AG10803 (cell line): ENCODE measurements at places on chromosomes 7 and 10.

GRCh38 chr7:34322841-34323240, 335.2 kb upstream of the NPSR1 start:
- DNase-seq = no peak

DNA sequence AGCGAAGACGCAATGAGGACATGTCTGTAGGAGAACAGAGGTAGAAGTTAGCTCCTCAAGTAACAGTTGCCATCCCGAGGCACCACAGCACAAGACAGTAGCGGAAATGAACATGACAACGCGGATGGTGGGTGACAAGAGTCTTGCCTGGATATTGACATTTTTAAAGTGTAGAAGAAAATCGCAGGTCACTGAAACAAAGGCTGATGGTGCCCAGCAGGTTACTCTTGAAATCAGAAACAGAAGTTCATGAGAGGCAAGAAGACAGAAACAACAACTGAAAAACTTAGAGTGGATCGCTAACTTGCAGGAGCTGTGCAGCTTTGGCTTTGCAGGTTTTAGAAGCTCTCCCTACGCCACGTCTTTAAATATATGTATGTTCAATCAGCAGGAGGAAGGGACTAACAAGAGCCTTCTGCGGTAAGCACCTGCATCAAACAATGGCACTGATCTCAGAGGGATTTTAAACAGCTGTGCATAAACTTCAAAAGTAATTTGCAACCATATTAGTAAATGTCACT, 1.8 kb downstream of the PRKCQ start:
- no peak for DNase-seq

DNA sequence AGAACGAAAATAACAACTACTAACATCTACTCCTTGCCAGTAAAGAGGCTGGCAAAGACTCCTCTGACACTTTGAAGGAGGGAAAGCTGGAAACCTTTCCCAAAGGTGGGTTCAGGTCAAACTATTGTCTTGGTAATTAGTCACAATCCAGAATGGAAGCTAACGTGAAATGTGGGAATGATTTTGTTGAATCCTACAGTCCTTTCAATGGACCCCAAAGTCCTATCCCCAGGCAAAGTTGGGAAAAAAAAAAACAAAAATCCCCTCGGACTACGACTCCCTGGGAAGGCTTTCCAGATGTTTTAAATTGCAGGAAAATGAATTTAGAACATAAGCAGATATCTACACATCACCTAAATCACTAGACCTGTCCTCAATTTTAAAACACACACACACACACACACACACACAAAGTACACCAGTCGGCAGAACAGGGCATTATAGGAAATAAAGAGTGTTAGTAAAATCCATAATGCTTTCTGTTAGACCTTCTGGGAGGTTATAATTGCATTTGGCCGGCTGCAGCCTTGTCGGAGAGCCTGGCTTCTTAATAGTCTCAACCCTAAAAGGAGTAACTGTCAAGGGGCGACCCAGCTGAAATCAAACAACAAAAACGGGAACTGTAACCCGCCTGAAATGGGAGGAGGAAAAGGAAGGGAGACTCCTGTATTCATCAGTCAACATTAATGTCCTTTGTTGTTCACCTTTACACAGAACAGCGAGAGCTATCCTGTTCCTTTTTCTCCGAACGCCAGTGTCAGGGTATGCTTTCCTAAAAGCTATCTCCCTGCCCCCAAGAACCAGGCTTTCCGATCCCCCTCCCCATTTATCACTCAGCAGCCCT, 1.5 kb downstream of the DOCK4 start:
- DNase-seq = peak; percentile 1

DNA sequence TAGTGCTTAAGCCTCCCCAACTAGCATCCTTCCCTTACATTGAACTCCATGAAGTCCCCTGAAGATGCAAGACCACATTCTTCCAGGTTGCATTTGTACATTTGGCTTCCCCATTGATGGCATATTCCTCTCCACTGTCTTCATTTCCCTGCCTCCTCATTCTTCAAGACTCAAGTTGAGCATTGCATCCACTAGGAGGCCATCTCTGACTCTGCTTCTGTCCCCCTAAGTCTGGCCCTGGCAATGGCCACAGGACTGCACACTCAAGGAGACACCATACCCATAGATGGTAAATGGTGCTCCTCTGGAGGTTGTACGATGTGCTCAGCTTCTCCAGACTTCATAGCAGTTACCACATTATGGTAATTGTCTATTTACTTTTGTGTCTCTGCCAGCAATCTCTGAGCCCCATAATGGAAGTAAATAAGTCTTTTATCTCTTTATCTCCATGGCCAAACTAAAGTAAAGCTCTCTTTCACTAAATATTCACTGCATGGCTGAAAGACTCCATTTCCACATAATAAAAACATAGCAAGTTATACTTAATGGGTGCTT, 112.6 kb downstream of the PTPRZ1 start:
- DNase-seq = no peak

GRCh38 chr10:85613391-85613790, 753.2 kb downstream of the GRID1 start:
- DNase-seq = no peak

DNA sequence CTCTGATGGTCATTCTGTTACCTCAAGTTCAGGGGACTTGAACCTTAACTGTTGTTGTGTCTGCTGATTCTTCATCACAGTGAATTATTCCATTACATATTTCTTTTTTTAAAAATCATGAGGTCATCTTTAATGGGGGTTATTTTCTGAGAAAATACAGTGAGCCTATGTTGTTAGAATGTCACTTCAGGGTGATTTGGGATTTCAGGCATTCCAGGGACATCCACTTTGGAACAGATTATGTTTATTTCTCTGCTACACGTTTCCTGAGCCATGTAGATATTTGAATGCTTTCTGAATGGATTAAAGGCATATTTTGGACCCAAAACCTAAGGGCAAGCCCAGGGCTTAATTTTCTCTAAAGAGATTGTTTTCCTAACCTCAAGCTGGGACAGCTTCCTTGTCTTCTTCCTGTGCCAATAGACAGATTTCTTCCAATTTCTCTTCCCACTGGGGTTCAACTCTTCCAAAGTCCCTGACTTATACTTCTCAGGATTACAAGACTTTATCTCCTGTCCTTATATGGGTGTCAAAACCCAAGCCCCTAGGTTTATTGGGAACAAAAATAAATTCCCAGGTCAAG, 271.7 kb downstream of the ARHGAP12 start:
- DNase-seq = peak; percentile 35

DNA sequence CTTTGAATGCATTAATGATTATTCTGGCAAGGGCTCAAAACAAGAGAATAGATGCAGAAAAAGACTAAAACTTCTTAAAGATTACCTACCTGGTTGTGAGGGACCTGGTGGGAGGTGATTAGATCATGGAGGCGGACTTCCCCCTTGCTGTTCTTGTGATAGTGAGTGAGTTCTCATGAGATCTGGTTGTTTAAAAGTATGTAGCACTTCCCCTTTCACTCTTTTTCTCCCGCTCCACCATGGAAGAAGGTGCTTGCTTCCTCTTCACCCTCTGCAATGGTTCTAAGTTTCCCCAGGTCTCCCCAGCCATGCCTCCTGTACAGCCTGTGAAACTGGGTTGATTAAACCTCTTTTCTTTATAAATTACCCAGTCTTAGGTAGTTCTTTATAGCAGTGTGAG, 226.6 kb downstream of the ARHGAP12 start:
- DNase-seq = no peak
